SJCRH30 (cell line): ENCODE measurements at places on chromosomes 13 and 19. TPM values are rescaled to one million over a fixed set of nuclear protein-coding genes. Genes with fewer than 3 reads are reported as not detected.

PINLYP gene
- total RNA-seq, result 2.7 and 3.9 TPM in 2 replicates

SBK3 gene
- total RNA-seq, result 0.30 and 0.87 TPM in 2 replicates

CGB8 gene
- total RNA-seq, result not detected in 2 replicates

CEACAM3 gene
- total RNA-seq, result not detected in 2 replicates

ZNF440 gene
- total RNA-seq, result 16.9 and 21.0 TPM in 2 replicates

PTGIR gene
- total RNA-seq, result not detected in 2 replicates

UPK1A gene
- not detected in 2 replicates for total RNA-seq

DENND1C gene
- not detected in 2 replicates for total RNA-seq

DAND5 gene
- total RNA-seq, result not detected in 2 replicates

S1PR2 gene
- total RNA-seq, result 7.4 and 7.5 TPM in 2 replicates

KCTD4 gene
- total RNA-seq, result not detected in 2 replicates

NRTN gene
- total RNA-seq, result 21.5 and 23.6 TPM in 2 replicates

NAPSA gene
- total RNA-seq, result 0.08 and 0.18 TPM in 2 replicates

RFPL4AL1 gene
- 0.61 and 1.1 TPM in 2 replicates for total RNA-seq

LRG1 gene
- 0.15 and 0.38 TPM in 2 replicates for total RNA-seq

CTXN1 gene
- total RNA-seq, result 1.0 TPM in 2 replicates

SH3GL1 gene
- 56.9 and 60.0 TPM in 2 replicates for total RNA-seq

KIR3DL3 gene
- total RNA-seq, result not detected in 2 replicates

NHLRC3 gene
- 29.9 and 35.5 TPM in 2 replicates for total RNA-seq
